Dermis lymphatic vessel endothelial cell (primary cell): ENCODE measurements at places on chromosomes 13 and 19. TPM values are rescaled to one million over a fixed set of nuclear protein-coding genes. Genes with fewer than 3 reads are reported as not detected.

The FXYD1 gene
- total RNA-seq: not detected in 2 replicates

The TRIM13 gene
- total RNA-seq: 20.9 and 34.6 TPM in 2 replicates

The CIC gene
- 9.2 and 9.4 TPM in 2 replicates for total RNA-seq

The PPP1R37 gene
- total RNA-seq: 17.2 and 22.2 TPM in 2 replicates

The MISP3 gene
- under 0.01 and 0.22 TPM in 2 replicates for total RNA-seq

The EPS8L1 gene
- 10.0 and 12.7 TPM in 2 replicates for total RNA-seq

The TPT1 gene
- 3,482 and 3,771 TPM in 2 replicates for total RNA-seq

The ZNF222 gene
- total RNA-seq: 5.7 and 7.8 TPM in 2 replicates

The PTPRH gene
- 0.09 and 0.33 TPM in 2 replicates for total RNA-seq
